ENCODE measurements at places on chromosomes 12 and 14.

- no peak for DNase-seq
Observed at GRCh38 chr14:64800000-64800399, 79.7 kb downstream of the SPTB start.

DNA sequence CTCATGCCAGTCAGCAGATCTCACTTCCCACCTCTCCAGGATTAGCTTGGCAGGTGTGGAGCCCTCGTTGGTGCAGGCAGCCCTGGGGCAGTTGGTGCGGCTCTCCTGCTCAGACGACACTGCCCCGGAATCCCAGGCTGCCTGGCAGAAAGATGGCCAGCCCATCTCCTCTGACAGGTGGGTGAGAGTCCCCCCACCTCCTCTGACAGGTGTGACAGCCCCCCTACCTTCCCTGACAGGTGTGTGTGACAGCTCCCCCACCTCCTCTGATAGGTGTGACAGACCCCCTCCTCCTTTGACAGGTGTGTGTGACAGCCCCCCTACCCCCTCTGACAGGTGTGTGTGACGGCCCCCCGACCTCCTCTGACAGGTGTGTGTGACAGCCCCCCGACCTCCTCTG lies 26.3 kb downstream of the PAPLN start:
- no peak for DNase-seq

DNA sequence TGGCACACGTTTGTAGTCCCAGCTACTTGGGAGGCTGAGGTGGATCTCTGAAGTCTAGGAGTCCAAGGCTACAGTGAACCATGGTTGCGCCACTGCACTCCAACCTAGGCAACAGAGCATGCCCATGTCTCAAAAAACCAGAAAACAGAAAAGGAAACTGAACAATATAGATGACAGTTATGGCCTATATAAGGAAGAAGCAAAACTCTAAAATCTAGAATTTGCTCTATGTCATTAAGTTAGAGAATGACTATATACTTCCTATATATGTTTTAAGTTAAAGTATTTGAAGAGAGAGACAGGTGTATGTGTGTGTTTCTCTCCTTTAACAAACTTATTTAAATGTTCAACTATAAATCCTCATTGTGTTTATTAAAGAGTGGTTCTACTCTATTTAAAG lies 65.8 kb downstream of the MNAT1 start:
- no peak for DNase-seq

GRCh38 chr12:15214851-15215601 lies 6.2 kb downstream of the RERG start:
- no peak for DNase-seq

DNA sequence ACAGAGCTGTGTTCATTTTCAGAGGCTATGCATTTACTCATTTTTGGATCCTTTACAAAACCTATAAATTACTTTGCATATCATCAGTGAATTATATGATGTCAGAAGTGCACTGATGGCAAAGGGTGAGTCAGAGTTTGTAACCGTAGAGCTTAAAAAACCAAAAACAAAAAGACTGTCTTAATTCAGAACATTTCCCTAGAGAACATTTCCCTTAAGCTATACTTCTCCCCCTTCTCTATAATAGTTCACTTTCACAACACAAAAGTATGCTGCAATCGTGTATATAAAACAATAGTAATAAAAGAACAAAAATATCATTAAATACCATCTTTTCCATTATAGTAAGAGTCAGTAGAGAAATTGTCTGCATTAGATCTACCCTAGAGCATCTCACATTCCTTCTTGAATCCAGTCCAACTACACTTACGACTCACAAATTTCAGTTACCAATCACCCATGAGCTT lies 934.9 kb downstream of the LRFN5 start:
- no peak for DNase-seq
